Suppressor macrophage (primary cell): ENCODE measurements at places on chromosomes 16 and 17.

DNA sequence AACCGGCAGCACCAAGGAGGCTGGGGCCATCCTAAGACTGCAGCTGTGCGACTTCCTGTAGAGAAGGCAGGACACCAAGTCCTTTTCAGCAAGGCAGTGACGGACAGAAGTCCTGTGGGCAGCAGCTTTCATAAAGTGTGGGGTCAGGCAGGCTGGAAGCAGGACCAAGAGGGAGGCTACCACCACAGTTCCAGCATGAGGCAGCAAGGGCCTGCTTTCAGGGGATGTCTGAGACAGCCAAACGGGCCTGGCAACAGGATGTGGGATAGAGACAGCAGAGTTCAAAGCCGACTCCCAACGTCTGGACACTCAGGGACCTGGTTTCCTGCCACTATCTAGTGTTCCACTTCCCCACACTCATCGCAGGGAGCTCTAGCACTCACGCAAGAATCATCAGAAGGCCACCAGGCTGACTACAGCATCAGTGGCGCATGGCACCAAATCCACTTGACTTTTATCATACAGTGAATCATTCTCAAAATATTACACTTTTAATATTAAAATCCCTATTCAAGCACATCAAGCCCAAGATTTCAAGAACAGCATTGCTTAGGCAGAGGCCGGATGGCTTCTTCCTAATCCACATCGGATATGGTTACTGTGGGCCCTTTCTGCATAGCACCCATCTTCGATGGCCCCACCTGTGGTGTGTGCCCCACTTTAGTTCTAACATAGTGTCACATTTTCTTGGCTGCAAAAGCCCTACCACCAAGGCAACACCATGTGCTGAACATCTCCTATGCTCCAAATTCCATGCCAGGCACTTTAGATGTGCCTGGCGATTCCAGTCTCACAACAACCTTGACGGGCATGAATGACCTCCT is 5.2 kb downstream of the USP7 start:
- peak; percentile 59 for DNase-seq

DNA sequence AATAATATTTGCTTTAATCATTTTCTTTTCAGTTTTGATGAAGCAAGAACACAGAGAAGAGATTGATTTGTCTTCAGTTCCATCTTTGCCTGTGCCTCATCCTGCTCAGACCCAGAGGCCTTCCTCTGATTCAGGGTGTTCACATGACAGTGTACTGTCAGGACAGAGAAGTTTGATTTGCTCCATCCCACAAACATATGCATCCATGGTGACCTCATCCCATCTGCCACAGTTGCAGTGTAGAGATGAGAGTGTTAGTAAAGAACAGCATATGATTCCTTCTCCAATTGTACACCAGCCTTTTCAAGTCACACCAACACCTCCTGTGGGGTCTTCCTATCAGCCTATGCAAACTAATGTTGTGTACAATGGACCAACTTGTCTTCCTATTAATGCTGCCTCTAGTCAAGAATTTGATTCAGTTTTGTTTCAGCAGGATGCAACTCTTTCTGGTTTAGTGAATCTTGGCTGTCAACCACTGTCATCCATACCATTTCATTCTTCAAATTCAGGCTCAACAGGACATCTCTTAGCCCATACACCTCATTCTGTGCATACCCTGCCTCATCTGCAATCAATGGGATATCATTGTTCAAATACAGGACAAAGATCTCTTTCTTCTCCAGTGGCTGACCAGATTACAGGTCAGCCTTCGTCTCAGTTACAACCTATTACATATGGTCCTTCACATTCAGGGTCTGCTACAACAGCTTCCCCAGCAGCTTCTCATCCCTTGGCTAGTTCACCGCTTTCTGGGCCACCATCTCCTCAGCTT is 45.0 kb downstream of the ESRP2 start:
- DNase-seq = peak; percentile 74

GRCh38 chr16:30534368-30535105 is at the start of gene ZNF747:
TSS of gene ZNF747 (minus strand) at chr16:30534858. CDS start at chr16:30534679, 179 bp downstream.
- DNase-seq = peak; percentile 94

DNA sequence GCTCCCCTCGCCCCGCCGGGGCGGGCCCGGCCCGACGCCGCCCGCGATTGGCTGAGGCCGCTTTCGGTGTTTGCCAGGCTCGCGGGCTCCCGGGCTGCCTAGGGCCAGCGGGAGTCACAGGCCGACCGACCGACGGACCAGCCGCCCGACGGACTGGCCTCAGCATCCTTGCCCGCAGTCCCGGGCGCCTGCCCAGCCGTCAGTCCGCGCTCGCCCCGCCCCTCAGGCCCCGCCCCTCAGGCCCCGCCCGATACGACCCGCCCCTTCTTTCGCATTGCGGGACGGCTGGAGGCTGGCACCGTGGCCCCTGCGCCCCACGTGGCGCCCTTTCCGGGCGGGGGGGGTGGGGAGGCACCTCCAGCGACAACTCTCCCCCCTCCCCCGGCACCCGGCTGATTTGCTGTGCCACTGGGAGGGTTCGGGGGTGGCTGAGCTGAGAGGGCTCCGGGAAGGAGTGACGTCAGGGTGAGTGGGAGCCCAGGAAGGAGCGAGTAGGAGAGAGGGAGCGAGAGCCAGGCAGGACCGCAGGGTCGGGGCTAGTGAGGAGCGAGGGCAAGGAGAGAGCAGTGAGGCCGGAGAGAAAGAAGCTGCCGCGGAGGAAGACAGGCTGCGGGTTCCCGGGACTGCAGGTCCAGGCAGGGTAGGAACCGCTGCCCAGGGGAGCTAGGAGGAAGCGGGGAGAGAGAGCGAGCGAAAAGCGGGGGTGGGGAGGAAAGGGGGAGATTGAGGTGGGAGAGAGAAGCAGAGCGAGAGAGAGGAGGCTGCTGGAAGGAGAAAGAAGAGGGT is at the start of gene ASPHD1:
ASPHD1 (plus strand) TSS at position 387 of the 786 bp plus-strand sequence. CDS start 484 bp downstream, outside the sequence.
- DNase-seq = peak; percentile 89

- DNase-seq = peak; percentile 52
Observed at GRCh38 chr17:49290690-49291359, 60.2 kb upstream of the PHOSPHO1 start.

DNA sequence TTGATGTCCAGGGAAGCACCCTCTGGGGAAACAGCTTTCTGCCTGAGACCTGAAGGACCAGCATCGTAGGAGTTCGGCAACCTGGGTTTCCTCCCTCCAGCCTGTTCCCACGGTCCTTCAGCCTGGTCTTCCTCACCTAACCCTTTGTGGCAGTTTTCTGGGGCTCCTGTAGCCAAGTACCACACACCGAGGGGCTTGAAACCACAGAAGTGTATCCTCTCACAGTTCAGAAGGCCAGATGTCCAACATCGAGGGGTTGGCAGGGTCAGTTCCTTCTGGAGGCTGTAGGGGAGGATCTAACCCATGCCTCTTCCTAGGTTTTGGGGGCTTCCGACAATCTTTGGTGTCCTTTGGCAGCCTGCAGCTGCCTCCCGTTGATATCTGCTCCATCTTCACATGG is 381.0 kb upstream of the TNRC6C start:
- no peak for DNase-seq
